ENCODE measurements at places on chromosomes 4 and X.

GRCh38 chrX:7486505-7486904 lies 338.6 kb upstream of the PUDP start:
- DNase-seq, result no peak

- DNase-seq, result no peak
Observed at GRCh38 chr4:145177511-145177905, 2.9 kb downstream of the OTUD4 start.

DNA sequence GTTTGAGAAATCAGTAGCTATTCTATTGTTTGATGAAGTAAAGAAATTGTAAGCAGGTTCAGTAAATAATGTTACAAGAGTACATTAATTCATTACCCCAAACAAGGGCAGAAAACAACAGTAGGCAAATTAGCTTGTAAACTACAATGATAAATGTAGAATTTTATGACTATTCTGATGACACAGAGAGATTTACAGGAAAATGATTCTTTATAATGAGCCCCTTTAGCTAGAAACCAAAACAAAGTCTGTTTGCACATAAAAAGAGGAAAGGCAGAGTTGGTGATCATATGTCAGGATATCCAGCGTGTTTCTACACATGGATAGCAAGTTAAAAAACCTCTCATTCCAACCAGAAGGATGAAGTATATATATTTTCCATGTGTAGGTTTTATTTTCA lies 204.8 kb downstream of the CFAP299 start:
- no peak for DNase-seq

DNA sequence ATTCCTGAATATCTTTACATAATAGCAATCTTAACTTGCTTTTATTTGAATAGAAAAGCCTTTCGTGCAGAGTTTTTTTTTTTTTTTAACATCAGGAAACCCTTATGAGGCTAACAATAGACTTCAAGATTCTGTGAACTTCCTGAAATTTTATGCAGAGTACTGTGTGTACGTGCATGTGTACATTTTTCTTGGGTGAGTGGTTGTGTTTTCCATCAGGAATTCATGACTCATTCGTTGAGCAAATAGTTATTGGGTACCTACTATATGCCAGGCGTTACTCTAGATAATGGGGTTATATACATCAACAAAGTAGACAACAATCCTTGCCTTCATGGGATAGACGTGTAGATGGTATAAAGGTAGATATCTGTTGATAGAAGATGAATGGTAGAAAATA lies 59.1 kb downstream of the MRPL1 start:
- no peak for DNase-seq

GRCh38 chr4:5789141-5789540 lies 78.1 kb downstream of the EVC start:
- DNase-seq, result no peak

- no peak for DNase-seq
Observed at GRCh38 chr4:48139691-48140090, 5.6 kb upstream of the TXK start.

All from stimulated activated CD4-positive, alpha-beta T cell treated with anti-CD3 and anti-CD28 coated beads, Interleukin-2, amount 100 ng/mL, for 24 hours (primary cell).